ENCODE measurements at places on chromosomes 12 and 14. TPM values are rescaled to one million over a fixed set of nuclear protein-coding genes. Genes with fewer than 3 reads are reported as not detected.

The IFI27 gene
- total RNA-seq: 78.0 TPM

DNA sequence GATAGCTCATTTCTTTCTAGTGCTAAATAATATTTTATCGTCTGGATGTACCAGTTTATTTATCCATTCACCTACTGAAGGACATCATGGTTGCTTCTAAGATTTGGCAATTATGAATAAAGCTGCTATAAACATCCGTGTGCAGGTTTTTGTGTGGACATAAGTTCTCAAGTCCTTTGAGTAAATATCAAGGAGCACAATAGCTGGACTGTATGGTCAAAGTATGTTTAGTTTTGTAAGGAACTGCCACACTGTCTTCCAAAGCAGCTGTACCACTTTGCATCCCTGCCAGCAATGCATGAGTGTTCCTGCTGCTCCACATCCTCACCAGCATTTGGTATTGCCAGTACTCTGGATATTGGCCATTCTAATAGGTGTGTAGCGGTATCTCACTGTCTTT lies 447.4 kb downstream of the MED13L start:
- DNase-seq: no peak

The GPR162 gene
- 0.20 TPM for total RNA-seq

- no peak for DNase-seq
Observed at GRCh38 chr12:86634456-86635410, 378.5 kb upstream of the MGAT4C start.

DNA sequence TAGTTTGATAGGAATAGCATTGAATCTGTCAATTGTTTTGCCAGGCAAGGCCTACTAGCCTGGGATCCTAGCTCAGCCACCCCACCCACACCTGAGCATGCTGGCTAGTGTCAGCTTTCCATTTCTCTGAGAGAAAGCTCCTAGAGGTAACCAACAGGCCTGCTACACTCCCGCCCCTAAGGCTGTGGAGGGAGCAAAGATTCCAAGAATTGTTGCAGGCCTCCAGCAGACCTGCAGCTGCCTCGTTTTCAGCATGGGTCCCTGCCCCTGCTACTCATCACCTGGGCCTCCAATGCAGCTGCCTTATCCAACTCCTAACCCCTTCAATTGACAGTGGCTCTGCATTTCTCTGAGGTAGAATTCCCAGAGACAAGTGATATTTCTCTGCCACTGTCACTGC lies 852.4 kb upstream of the MDGA2 start:
- no peak for DNase-seq

GRCh38 chr14:100076133-100076532 lies 10.9 kb downstream of the EVL start:
- DNase-seq: peak; percentile 20

GRCh38 chr12:86389949-86390348 lies 133.8 kb upstream of the MGAT4C start:
- DNase-seq: no peak

DNA sequence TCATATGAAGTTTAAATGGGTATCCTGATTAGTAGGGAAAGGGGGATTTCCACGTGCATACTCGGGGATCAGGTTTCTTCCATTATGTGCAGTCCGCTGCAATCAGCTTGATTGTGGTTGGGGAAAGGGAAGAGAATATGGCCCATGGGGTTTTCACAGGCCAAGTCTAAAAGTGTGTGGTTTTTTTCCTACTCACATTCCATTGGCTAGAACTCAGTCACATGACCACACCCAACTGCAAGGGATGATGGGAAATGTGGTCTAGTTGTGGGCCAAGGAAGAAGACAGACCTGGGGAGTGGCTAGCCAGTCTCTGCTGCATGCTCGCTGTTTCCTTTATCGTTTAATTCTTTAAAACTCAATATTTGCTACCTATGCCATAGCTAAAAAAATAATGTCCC lies 105.1 kb downstream of the PRIMA1 start:
- no peak for DNase-seq

DNA sequence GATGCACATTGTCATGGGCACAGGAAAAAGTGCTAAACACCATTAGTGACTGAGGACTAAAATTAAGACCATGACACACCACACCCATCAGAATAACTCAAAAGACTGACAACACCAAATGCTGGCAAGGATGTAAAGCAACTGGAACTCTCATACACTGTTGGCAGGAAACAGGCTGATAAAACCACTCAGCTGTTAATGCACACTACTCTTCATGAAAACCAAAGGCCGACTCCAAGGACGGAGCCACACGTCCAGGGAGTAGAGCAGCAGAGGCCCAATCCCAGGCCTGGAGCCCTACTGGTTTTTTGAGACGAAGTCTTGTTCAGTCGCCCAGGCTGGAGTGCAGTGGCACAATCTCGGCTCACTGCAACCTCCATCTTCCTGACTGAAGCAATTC lies 6.4 kb downstream of the RAD52 start:
- no peak for DNase-seq

- DNase-seq: no peak
Observed at GRCh38 chr12:2794191-2794735, 507 bp upstream of the FKBP4 start.

DNA sequence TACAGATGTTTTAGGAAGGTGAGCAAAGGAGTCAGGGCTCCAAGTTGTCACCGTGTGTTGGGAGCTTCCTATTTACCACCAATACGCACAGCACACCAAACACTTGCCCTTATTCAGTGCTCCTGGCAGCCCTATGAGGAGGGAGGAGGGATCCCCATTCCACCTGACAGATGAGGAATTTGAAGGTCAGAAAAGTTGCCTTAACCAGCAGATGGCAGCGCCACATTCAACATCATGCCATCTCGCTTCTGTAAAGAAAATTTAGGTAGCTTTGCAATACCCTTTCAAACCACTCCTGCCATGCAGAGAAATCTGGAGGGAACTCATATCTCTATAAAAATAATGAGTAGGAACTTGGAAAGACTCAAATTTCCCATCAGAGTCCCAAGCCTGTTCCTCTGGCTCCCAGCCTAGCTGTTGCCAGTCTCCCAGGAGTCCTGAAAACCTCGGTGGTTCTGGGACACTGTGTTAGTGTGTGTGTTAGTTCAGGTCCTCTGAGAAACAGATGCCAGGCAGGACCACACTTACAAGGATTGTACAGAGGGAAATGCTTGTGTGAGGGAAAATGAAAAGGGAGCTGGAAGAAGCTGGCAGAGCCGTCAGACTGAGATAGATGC lies 410.5 kb downstream of the MED13L start:
- DNase-seq: no peak

The FSCB gene
- total RNA-seq: not detected

GRCh38 chr12:124006846-124007713 lies 34.1 kb downstream of the ZNF664 start:
- no peak for DNase-seq

DNA sequence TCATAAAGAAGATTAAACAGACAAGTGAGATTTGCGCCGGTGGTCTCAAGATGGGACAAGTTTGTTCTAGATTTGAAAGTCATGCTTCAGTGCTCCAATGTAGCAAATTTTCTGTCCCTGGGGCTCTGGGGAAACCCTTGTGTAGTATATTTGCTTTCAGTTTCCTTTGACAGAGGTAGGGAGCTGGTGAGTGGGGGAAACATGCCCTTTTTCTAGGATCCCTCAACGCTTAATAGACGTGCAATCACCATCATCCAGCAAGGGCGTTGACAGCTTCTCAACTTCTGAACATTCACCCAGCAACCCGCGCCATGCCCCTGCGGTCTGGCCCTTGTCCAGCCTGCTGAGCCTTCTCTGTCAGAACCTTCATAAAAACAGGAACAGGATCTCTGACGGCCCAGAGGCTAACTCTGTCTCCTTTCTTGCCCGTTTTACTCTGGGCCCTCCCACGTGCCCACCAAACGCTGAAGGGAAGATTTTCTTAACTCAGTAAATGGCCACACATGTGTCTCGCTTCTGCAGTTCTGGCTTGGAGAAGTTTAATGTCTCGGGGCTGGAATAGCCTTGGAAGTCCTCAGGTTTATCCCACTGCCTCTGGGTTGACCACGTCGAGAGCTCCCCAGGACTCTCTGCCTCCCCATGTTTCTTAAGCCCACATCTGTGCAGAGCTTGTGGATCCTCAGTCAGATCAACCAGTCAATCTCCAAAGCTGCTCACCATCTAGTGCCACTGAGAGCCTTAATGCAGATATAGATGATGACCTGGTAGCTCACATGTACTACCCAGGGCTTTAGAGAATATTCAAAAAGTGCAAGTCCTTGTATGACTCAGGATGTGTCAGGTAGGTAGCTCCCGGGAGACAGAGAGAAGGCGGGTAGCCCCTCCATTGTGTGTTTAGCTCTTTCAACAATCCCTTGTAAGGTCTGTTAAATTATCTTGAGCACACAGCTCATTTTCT lies 58.1 kb upstream of the CCND2 start:
- peak; percentile 10 for DNase-seq

- no peak for DNase-seq
Observed at GRCh38 chr12:59874781-59875180, 279.0 kb downstream of the SLC16A7 start.

GRCh38 chr12:53586745-53587144 lies 39.4 kb downstream of the ATF7 start:
- DNase-seq: peak; percentile 20

- DNase-seq: no peak
Observed at GRCh38 chr12:3456809-3457208, 34.2 kb upstream of the PRMT8 start.

DNA sequence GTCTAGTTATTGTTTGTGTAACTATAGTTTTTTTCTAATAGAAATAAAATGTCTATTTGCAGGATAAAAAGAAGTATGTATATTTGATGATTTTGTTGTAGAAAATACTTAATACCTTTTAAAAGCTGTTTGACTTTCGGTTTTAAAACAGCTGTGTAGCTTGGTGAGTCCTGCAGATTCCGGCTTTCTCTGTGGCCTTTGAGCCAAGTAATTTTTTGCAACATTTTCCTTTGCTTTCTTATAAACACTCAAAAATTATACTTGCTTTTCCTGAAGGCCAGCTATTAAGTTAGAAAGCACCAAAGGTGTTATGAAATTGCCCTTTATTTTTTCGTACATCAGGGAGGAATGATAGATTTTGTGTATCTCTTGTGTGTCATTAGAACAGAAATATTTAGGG lies 63.6 kb downstream of the CRADD start:
- DNase-seq: peak; percentile 61

DNA sequence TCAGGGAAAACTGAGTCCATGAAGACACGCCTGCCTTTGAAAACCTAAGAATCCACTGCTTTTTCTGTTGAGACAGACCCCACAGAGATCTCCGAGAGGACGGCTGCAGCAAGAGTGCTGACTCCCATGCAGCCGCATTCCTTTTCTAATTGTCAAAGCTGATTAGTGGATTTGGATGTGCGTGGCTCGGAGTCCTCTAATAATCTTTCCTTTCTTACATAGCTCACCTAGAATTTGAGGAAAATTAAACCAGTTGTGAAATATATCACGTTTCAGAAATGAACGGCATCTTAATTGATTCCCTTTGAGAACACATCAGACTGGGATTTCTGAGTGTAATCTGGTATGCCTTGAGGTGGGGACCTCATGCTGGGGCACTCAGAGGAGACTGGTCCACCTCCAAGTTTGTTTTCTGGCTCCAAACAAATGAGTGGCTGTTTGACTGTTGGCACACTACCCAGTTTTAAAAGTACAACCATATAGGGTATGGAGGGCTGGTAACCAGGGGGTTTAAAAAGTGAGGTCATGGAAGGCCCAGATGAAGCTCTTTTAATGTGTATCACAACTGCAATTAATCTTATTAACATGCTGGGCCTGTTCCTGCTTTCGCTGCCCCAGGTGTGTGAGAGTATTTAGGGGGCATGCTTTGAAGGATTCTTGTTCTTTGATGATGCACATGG lies 63.3 kb downstream of the RASSF3 start:
- DNase-seq: peak; percentile 26

DNA sequence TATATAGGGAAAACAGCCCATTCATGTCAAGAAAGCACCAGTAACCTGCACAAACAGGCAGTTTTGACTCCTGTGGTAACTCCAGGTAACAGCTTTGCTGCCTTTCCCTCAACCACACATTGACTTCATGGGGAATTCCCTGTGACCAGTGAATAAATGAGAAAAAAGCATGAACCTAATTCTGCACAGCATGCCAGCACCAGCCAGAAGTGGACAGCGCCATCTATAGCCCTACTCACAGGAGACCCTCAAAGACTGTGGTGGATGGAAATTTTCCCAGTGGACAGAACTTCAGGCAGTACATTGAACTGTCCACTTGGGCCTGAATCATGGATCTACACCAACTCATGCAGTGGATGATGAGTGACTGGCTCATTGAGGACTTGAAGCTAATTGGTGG lies 152.1 kb downstream of the SLC8A3 start:
- no peak for DNase-seq

DNA sequence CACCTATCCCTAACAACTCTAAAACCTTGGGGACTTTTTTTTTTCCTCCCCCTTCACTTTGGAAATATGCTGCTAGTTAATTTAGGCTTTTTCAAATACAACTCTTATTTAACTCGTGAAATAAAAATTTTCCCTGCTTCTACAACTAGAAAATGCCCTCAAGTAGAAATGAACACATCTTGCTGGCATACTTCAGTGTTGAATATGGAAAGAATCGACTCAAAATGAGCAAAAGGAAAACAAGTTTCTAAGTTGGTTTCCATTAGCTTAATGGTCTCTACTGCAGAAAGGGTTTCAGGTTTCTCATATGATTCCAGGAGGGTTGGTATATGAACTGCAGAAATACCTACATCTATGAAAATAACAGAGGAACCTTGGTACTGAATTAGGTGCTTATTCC lies 118.3 kb upstream of the TMTC1 start:
- DNase-seq: no peak

GRCh38 chr12:67515679-67516340 lies 132.7 kb upstream of the DYRK2 start:
- no peak for DNase-seq

DNA sequence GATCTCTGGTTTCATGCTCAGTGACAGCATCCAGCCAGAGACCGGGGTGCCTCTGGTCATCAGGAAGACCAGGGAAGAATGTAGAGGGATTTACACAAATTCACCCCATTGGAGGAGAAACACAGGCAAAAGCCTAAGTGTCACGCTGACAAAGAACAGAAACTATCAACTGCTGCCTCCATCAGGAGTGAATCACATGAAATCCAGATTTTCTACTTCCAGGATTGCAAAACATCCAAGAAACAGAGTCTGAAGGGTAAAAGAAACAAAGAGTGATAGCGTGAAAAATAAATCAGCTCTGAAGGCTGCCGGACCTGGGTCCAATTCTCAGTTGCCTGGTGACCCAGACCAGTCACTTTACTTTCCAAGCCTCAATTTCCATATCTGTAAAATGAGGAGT lies 136.1 kb upstream of the MAP1LC3B2 start:
- no peak for DNase-seq

GRCh38 chr14:31858868-31859267 lies 218.2 kb upstream of the ARHGAP5 start:
- DNase-seq: no peak

GRCh38 chr14:55948399-55948798 lies 169.8 kb upstream of the PELI2 start:
- DNase-seq: no peak

The LRP6 gene
- total RNA-seq: 55.0 TPM

DNA sequence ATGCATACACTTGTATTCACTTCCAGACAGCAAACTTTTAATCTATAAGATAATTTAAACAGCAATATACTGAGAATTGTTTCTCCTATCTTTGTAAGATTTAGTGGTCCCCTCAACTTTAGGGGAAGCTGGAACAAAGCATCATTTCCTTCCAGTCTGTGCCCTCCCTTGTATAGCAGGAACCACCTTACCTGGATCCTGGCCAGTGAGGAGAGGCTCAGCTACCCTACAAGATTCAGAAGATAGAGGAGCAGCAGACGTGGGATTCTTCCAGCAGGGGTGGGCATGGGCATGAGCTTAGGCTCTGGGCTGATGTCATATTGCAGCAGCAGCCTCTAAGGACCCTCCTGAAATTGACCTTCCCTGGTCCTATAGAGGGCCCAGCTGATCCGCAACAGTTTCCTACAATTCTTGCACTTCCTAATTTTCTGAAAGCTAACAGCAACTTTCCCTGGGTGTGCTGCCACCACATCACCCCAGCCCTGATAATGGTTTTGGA lies 21.3 kb downstream of the MOK start:
- peak; percentile 15 for DNase-seq

Measured in lung microvascular endothelial cell (primary cell).